ENCODE measurements at places on chromosomes 12 and 14.

DNA sequence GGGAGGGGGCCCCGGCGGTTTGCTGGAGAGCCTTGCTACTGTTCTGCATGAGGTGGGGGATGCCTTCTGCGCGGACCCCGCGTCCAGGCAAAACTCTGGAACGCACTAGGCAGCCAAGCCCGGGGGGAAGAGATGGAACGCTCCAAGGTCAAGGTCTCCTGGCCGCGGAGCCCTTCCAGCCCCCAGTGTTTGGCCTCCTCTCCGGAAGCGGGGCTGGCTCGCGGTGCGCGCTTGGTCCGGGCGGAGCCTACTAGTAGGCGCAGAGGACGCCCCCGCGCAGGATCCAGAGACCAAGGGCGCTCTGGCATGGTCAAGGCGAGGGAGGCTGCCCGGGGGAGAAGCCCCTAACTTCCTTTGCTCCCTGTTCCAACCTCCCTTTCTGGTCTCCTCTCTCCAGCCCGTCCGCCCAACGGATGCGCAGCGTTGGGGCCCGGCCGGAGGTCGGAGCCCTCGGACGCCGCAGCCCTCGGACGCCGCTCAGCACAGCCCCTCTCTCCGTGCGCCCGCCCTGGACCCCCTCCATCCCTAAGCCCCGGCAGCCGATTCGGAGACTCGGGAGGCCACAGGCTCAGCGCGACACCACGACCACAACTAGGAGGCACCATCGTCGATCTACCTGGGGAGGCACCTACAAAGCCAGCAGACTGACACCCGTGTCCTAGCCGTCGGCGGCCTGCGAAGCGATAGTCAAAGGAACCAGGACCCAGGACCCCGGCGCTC, 669 bp upstream of the KCNK13 start:
- DNase-seq = no peak

DNA sequence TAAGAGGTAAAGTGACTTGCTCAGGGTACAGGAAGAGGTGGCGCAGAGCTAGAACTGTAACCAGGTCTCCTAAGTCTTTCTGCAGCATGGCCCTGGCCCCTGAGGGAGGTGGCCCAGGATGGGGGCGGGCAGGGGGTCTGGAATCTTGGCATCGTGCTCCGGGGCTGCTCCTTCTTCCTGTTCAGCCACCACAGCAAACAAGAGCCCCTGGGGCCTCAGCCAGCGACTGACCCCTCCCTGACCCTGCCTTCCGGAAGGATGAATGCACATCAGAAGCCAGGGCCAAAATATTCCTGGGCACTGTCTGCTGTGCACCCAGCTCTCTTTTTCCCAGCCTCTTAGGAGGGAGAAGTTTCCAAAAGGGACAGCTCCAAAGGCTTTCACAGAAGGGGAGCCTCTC, 242.8 kb downstream of the DPF3 start:
- DNase-seq = no peak

- no peak for DNase-seq
Measured at GRCh38 chr12:52486166-52487105, 6.6 kb downstream of the KRT6A start.

DNA sequence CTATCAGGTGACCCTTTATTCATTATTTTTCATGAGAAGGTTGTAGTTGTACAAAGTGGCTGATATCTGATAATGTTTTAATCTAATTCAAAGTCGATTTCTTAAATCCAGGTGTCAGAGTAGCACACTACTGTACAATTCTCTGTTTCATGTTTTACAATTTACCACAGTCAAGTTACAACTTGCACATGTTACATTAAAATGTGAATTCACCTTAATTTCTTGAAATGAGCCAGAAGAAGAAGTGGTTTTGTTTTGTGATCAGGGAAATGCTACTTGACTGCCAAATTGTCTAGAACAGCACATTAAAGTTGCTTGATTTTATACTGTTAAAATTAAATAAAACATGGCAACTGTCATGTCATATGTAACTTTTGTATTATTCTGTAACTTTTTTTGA, 23.2 kb downstream of the LRRK2 start:
- no peak for DNase-seq

- DNase-seq = no peak
Measured at GRCh38 chr12:108399514-108399913, 60.4 kb upstream of the CMKLR1 start.

DNA sequence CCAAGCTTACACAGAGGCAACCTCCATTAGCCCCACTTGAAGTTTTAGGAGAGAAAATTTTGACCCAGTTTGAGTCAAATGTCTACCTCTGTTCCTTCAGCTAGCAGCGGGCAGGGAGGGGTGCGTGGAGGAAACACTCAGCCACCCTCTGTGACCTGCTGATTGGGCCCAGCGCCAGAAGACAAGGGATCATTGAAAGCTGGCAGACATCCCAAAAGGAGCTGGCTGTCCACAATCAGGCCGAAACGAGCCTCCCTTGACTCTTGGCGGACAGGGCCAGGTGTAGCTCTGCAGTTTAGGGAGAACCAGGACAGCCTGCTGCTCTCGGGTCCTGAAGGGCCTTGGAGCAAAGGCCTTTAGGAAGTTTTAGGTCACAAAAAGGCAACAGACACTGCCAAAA, 41.3 kb downstream of the CD9 start:
- no peak for DNase-seq

- DNase-seq = no peak
Measured at GRCh38 chr12:98743362-98743953, 98.4 kb downstream of the APAF1 start.

GRCh38 chr14:59944909-59945308, 25.0 kb downstream of the LRRC9 start:
- no peak for DNase-seq

DNA sequence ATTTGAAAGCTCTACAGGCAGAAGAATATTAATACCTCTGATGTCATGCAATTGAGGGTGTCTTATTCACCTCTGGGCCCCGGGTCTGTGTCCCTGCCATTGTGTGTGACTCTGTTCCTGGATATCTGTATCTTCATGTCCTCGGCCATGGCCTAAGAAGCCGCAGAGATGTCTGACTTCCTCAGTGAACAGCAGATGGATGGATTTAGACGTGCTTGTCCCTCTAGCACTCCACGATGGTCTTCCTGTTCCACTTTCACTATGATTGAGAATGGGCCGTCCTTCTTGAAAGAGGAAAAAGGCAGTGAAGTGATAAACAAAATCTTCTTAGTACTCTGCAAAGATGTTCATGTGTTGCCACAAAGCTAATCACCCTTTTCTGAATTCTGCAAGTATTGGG, 217.4 kb downstream of the SLC41A2 start:
- DNase-seq = no peak

GRCh38 chr14:51860825-51861499, 550 bp downstream of the GNG2 start:
- DNase-seq = no peak

DNA sequence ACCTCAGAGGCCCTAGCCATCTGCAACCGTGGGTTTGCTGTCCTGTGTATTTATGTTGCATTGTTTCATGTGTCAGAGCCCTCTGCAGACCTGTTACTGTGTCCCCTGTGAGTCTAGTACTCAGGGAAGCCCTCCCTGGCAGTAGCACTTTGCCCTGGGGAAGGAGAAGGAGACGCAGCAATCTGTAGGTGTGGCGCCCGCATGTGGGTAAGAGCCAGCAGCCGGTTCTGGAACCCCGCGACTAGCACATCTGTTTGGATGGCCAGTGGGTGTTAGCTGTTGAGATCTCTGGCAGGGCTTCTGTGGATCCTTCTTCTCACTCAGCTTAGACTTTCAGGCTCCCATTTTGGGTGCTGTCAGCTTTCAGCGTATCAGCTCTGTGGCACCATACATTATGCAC, 57.0 kb downstream of the TECPR2 start:
- DNase-seq = no peak

DNA sequence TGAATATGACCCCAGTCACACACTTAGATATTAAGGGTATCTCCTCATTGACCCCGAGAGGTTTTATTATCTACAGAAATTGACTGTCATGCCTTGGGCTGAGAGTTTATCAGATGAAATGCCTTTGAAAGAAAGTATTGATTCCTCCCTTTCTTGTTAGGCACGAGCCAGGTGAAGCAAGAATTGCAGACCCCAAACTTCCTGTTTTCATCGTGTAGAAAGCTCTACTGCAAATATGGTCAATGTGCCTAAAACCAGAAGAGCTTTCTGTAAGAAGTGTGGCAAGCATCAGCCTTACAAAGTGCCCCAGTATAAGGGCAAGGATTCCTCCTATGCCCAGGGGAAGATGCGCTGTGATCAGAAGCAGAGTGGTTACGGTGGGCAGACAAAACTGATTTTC, 143.9 kb upstream of the FUT8 start:
- no peak for DNase-seq

Measured in activated CD8-positive, alpha-beta memory T cell treated with anti-CD3 and anti-CD28 coated beads for 1 hour (primary cell).